ENCODE measurements at places on chromosomes 4 and X.

DNA sequence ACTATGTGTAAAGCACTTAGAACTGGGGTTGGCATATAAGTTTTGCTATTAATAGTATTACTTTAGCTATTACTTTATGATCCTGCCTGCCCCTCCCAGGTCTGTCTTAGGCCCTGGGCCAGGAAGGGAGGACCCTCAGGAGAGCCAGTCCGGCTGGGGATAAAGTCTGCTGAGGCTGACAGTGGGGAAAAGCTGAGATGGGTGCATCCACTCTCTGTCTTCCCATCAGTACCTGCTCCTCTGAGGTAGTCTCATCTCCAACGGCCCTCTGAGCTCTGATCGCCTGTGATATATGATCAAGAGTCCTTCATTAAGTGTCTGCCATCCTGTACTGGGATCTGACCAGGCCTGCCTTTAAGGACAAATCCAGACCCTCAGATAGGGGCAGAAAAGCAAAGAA, 156.5 kb upstream of the PJA1 start:
- no peak for DNase-seq

- DNase-seq: no peak
Measured at GRCh38 chrX:12162420-12162819, 24.1 kb downstream of the FRMPD4 start.

GRCh38 chr4:35238793-35239192, 1005.5 kb downstream of the ARAP2 start:
- no peak for DNase-seq

- DNase-seq: no peak
Measured at GRCh38 chr4:101279377-101279871, 67.9 kb downstream of the PPP3CA start.

DNA sequence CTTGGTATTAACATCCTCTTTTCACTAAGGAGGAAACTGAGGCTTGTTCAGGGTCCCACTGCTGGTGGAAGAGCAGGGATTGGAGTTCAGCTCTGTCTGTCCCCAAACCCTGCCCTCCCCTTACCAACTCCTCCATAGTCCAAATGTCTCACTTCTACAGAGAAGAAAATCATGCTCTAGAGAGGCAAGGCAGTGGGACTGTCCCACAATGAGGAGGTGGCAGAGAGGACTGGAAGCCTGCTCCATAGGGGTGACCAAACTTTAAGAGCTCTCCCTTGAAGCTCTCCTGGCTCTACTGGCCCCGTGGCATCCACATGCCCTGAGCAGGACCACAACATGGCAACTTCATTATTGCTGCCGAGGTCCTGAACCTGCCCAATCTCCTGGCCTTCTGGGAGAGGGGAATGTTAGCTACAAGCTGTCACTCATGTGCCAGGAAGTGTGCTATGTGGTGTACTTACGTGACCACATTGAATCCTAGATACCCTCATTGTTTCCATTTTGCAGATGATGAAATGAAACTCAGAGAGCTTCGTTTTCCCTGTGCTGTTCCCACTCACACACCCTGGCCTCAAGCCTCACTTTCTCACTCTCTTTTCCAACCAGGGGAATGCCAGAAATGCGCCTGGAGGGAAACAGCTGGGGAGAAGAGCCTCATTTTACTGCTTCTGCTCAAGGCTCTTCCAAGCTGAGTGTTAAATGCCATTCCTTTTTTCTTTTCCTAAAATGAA, 71.5 kb downstream of the ANAPC4 start:
- no peak for DNase-seq

DNA sequence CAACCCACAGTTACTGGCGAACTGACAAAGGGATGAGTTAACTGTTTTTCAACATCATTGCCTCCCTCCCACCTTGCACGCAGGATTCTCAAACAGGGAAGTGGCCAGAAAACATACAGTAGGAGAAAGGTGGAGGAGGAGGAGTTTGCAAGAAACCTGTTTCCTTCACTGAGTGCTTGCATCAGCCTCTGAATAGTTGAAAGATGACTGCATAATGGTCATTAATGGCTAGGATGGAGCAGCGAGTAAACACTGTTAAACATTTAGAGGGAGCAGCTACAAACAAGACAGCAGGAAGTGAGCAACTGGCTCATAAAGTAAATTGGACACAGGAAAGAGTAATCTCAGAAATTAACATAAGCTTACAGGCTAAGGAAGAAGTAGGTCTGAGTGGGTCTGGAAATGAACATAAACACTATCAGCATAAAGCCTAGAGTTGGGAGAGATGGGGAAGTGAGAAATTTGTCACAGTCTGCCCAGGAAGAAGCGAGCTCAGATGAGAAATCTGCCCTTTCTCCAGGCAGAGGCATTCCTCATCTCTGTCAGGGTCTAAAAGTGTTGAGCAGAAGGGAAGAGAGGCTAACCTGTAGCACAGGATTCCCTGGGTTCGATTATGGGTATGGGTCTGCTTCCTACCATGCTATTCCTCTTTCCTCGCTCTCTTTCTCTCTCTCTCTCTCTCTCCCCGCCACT, 38.6 kb downstream of the TRPC5OS start:
- DNase-seq: no peak

- peak; percentile 65 for DNase-seq
Measured at GRCh38 chr4:150867148-150867547, 147.9 kb downstream of the LRBA start.

DNA sequence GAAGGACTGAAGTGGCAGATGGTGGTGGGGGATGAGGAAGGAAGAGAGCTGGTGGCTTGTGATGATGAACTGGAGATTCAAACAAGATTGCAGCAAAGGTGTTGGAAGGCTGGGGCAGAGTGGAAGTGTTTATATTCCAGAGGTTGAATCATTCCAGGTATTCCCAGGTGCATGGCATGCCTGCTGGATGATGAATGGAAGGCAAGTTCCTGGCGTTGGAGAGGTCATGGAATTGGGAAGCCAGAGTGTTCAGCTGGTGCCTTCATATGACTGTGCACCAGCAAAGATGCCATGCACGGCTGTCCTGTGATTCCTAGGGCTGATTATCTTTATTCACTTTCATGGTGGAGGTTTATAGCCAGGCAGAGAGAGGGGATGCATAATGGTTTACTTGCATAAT, 135.8 kb upstream of the PUDP start:
- DNase-seq: no peak

DNA sequence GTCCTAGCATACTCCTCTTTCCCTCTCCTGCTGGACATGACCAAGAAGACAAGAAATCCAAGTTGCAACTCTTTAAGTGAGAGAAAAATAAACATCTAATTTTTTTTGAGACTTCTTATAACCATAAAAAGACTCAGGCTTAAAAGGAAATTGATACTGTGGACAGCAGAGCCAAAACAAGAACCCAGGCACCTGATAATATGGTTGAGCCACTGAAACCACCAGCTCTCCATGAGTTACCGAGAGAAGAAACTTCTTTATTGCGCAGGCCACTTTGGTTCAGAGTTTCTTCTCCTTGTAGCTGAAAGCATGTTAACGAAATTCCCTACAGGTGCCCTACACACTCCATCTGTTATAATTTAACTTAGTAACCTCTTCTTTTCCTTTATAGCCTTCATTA, 11.3 kb upstream of the SPCS3 start:
- no peak for DNase-seq

- peak; percentile 8 for DNase-seq
Measured at GRCh38 chrX:78643874-78644273, 15.3 kb downstream of the RTL3 start.
